ENCODE measurements at places on chromosomes 13 and 19.
A peak's percentile ranks its signal among the peaks of the same experiment; 100 is the strongest.

DNA sequence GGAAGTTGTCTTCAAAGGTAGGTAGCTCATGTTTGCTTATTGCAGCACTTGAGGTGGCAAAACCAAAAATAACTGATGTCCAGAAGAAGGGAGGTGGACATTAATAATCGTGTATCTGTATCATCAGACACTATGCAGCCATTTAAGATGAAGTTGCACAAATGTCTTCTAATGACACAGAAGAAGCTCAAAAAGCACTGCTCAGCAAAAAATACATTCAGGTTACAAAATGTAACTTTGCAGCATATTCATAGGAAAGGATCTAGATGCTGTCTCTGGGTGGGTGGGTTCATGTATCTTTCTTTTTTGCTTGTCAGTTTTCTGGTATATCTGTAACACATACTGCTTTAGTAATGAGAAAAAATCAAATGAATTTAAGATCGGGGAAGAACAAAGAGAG, 247.8 kb downstream of the DNAJC15 start:
- no peak for DNase-seq

GRCh38 chr19:3494559-3494958, 5.9 kb downstream of the DOHH start:
- no peak for DNase-seq

DNA sequence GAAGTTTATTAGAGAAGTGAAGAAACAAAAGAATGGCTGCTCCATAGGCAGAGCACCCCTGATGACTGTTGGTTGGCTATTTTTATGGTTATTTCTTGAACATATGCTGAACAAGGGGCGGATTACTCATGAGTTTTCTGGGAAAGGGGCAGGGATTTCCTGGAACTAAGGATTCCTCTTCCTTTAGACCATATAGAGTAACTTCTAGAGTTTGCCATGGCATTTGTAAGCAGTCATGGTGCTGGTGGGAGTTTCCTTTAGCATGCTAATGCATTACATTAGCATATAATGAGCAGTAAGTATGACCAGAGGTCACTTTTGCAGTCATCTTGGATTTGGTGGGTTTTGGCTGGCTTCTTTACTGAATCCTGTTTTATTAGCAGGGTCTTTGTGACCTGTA, 38.7 kb upstream of the PCDH8 start:
- DNase-seq, result no peak

DNA sequence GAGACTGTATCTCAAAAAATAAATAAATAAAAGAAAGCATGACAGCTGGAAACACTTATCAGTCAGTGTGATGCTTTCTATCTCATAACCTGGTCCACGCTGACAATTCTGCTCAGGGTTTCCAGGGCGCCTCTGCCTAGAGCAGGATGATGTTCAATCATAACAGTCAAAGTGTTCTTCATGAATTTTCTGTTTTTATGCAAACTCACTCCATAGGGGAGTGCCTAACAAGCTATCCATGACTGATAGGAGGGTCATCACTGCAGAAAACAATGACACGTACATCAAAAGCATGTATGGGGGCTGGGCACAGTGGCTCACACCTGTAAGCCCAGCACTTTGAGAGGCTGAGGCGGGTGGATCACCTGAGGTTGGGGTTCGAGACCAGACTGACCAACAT, 41.4 kb upstream of the ZNF83 start:
- DNase-seq, result peak; percentile 10

GRCh38 chr13:112990783-112991182, 21.8 kb downstream of the MCF2L start:
- DNase-seq, result peak; percentile 96

- no peak for DNase-seq
These were observed 11.7 kb downstream of the ZNF66 start for GRCh38 chr19:20787786-20788185.

GRCh38 chr13:25375727-25376358, 4.1 kb downstream of the ATP8A2 start:
- peak; percentile 37 for DNase-seq

DNA sequence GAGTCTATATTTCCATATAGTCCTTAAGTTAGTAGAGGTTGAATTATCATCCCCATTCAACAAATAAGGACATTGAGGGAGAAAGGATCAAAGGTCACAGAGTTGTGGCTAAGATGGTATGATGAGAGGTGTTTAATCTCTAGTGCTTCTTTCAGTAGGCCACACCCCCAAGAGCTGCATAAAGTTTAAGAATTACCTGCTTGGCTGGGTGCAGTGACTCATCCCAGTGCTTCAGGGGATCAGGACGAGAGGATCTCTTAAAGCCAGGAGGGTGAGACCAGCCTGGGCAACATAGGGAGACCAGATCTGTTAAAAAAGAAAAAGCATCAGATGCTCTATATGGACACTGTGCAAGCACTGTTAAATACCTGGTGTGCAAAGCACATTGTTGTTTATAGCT, 560.0 kb upstream of the KLHL1 start:
- no peak for DNase-seq

- DNase-seq, result no peak
These were observed 14.1 kb upstream of the SOX21 start for GRCh38 chr13:94726425-94726824.

All from NCI-H526 treated with DMSO at 0.1 percent for 48 hours (cell line).